T follicular helper cell (primary cell): ENCODE measurements at places on chromosomes 13 and 19.

DNA sequence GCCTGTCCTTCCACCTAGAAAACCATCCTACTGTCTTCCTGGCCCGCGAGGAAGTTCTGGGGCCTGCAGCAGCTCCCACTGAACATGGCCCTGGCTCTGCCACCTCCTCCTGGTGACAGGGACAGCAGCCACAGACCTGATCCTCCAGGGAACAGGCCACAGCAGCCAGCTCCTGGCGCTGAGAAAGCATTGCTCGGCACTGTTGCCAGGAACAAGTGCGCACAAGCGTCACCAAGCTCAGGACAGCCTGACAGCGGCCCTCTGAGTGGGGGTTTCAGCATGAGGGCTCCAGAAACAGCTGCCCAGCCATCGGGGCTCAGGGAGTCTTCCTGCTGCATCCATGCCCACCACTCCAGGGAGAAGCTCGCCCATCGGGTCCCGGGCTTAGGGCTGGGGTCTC is 21.9 kb downstream of the AP3D1 start:
- no peak for DNase-seq

DNA sequence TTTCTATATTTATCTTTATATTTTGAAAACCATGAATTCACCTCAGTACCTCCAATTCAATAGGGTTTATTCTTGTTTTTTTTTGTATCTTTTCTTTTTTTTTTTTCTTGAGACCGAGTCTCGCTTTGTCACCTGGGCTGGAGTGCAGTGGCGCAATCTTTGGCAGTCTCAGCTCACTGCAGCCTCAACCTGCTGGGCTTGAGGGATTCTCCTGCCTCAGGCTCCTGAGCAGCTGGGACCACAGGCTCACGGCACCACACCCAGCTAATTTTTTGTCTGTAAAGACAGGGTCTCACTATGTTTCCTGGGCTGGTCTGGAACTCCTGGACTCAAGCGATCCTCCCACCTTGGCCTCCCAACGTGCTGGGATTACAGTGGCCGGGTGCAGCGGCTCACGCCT is 23.1 kb upstream of the EVI5L start:
- no peak for DNase-seq

- no peak for DNase-seq
These were observed 121.6 kb upstream of the SGCG start for GRCh38 chr13:23059173-23059572.

DNA sequence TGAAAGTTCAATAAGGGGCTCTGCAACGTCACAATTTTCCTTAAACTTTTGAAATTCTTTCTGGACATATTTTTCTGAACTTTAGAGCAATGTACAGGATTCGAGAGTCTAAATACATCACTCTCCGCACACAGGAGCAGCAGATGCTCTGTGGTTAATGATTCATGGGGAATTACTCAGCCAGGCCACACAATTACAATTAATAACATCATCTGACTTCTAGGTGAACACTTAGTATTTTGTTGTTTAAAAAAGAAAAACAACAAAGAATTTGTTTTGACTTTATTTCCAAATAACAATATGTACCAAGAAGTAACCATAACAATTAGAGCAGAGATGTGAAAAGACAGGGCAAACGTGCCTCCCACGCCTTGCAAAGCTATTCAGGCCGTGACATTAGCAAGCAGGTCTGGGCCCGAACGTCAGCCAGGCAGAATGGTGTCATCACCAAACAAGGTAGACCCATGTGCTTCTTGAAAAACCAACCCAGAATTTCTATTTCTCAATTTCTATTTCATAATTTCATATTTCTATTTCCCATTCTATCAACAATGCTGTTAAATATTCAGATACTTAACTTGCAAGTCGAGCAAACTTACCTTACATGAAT is 236.3 kb downstream of the COL4A1 start:
- DNase-seq, result no peak

- no peak for DNase-seq
These were observed 303.3 kb downstream of the ATP8A2 start for GRCh38 chr13:25675060-25675459.

DNA sequence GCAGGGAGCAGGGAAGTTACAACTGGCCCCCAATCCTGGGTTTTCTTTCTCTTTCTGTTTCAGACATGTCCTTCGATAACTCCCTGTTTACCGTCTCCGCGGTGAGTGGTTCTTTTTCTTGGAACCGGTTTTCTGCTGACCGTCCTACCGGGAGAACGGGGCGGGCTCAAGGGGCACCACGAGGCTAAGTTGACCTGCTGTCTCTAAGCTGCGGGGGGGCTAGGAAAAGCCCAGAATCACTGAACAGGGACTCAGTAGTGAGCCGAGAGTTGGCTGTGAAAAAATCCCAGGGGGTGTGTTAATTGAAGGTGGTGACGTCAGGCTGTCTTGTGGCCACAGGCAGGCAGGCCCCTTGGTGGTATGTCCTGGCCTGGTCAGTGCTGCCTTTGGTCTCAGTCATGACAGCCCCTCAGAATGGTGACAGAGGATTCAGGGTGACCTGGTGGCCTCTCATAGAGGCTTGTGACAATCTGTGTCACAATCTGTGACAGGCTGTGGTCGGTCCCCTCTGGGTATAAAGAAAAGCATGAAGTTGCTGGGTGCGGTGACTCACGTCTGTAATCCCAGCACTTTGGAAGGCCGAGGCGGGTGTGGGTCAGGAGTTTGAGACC is 8.1 kb upstream of the CARM1 start:
- no peak for DNase-seq

GRCh38 chr13:26558987-26559386 is 1.5 kb downstream of the WASF3 start:
- no peak for DNase-seq

DNA sequence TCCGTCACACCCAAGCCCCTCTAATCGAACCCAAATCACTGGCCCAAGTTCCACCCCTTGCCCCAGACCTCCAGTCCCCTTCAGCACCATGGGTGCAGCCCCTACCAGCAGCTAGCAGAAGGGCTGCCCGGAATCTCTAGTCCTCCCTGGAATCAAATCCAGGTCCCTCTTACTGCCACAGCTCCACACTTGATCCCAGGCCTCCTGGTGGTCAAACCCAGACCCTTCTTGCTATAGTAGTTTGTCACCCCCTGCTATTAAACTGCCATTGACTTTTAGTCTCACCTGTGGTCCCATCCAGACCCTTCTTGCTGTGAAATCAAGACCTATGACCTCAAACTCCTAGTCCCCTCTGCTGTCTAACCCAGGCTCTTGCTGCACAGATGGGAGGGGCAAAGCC is 8.7 kb downstream of the HIPK4 start:
- no peak for DNase-seq
